ENCODE measurements at places on chromosomes 2 and 18. TPM values are rescaled to one million over a fixed set of nuclear protein-coding genes. Genes with fewer than 3 reads are reported as not detected.
A peak's percentile ranks its signal among the peaks of the same experiment; 100 is the strongest.

DNA sequence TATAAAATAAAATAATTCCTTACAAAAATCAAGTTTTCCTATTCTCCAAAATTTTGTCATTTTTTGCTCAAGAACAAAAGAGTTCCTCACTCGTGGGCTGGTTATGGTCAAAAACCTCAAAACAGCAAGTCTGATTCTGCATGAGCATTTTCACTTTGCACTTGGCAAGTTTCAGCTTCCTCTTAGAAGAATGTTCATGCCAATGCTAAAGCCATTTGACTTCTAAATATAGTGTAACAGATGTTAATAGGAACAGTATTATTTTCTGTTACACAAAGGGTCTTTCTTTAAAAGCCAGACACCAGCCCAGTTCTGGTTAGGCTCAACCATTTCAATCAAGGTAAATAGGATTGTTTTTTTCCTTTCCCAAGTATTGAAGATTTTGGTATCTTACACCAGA, 261.3 kb upstream of the CCDC68 start:
- no peak for DNase-seq

The CYTIP gene
- total RNA-seq: 294 TPM

- DNase-seq: no peak
Observed at GRCh38 chr2:160334028-160334741, 134.1 kb upstream of the ITGB6 start.

GRCh38 chr2:235098736-235099494, 147.1 kb downstream of the SH3BP4 start:
- DNase-seq: no peak

DNA sequence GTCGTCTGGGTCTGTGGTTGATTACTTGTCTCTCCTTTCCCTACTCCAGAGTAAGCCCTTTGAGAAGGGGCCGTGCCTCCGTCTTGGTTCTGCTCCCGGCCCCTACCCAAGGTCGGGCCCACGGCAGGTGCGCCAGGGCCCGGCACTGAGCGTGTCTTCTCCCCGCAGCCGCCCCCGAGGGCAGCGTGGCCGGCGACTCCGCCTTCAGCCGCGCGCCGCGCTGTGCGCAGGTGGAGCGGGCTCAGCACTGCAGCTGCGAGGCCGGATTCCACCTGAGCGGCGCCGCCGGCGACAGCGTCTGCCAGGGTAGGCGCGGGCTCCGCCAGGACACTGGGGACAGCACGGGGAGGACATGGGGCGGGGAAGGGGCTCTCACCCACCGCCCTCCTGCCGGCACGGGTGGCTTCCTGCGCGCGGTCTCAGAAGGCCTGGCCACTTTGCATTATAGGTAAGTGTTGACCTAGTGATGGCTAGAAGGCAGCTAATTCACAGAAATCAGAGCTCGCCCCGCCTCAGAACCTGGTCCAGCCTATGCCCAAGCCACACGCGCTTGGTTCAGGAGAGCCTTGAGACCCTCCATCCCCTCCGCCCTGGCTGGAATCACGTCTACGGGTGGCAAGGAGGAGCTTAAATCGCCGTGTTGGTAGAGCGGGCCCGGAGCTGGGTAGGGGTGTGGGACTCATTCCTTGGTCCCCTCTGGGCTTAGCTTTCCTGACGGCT, 43.5 kb downstream of the FBLN7 start:
- DNase-seq: peak; percentile 61

GRCh38 chr2:174728096-174728495, 36.2 kb downstream of the CHRNA1 start:
- no peak for DNase-seq

GRCh38 chr18:61955644-61956043, 62.8 kb upstream of the RNF152 start:
- no peak for DNase-seq

- DNase-seq: peak; percentile 84
Observed at GRCh38 chr2:25362049-25362433, 20.3 kb upstream of the DNMT3A start.

DNA sequence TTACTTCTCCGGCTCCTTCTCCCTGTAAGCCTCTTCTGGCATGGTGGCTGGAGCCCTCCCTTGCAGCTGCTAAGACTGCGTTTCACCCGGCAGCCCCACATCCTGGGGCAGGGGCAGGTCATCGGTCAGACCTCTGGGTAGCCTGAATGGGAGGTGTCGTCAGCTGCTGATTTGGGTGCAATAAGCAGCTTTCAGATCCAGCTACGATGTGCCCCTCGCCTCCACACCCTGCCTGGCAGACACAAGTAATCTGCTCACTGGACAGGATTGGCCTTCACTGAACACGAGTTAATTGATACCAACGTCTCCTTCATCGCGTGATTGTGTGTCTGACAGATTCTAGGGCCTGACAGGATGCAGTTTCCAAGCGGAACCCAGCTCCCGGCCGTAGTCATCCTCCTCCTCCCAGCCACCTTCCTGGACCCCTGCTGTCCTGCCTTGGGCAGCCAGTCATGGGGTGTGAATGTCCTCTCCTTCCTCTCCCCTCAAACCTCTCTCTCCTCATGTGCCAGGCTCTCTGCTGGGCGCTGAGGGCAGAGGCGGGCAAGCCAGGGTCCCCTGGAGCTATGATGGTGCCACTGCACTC, 18.9 kb upstream of the PDIA6 start:
- no peak for DNase-seq

- DNase-seq: no peak
Observed at GRCh38 chr2:31070339-31071125, 67.7 kb downstream of the GALNT14 start.

Data from T-helper 17 cell (primary cell).